ENCODE measurements at places on chromosomes 7 and 10.

DNA sequence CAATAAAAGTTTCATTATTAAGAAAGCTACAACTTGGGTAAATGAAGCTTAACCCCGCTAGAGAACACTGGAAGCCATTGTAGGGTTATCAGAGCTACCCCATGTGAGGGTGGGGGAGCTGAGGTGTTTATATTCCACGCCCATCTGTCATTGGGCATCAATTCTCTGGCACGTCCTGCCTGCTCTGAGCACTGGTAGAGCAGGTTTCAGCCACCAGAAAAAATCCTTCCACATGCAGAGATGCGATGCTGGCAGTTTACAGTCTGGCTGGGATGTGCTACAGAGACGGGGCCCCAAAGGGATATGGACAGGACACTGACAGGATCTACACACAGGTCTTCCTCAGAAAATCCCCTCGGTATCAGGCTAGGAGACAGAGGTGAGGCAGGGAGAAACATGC, 15.9 kb upstream of the RAPGEF5 start:
- DNase-seq = no peak

DNA sequence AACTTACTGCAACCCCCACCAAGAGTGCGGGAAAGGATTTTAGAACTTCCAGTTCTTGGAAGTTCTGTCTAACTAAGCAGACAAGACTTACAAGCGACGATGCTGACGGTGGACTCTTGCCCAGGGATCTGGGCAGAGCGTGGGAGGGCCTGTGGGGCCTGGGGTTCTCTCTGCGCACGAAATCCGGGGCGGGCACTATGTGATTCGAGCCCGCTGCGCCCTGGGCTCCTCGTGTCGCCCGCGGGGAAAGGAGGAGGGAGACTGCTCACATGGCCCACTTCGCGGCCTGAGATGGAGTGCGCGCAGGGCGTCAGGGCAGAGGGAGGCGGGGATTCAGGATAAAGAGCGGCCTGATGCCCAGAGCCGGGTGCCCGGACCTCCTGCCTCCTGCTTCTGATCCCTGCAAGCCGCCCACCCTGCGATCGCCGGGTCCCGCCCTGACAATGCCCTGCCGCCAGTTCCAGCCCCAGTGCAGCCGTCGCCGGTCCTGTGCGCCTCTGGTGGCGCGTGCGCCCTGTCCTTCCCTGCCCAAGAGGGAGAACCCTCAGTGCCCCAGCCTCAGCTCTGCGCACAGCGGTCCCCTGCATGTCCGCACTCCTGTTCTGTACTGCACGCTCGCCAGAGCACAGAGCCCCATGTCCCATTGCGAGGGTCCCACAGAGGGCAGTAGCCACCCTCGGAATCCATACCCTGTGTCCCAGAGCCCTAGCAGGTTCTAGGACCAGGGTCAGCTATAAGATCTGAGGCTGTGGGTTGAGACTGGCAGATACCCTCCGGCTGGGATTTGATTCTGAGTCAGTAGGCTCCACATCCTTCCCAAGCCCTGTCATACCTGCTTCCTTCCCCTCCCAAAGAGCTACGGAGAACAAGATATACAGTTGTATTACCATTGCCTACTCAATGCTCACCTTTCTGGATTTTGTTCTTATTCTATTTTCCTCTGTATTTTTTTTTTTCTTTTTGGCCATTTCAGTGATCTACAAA, 99.4 kb upstream of the TMEM106B start:
- DNase-seq = no peak

DNA sequence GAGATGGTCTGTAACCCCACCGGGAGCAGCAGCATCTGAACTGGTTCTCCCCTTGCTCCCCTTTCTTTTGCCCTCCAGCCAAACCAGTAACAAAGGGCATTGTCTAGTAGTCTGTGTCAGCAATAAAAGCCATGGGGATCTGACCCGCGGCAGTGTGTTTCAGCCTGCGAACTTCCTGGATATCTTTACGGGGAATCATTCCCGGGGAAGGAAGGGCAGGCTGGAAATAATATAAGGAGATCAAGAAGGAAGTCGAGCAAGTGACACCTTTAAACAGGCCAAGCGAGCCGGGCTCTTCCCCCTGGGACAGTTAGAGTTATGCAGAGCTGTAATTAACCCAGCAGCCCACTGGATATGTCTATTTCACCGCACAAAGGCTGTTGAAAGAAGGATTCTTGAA, 661.2 kb upstream of the GALNT17 start:
- DNase-seq = no peak

DNA sequence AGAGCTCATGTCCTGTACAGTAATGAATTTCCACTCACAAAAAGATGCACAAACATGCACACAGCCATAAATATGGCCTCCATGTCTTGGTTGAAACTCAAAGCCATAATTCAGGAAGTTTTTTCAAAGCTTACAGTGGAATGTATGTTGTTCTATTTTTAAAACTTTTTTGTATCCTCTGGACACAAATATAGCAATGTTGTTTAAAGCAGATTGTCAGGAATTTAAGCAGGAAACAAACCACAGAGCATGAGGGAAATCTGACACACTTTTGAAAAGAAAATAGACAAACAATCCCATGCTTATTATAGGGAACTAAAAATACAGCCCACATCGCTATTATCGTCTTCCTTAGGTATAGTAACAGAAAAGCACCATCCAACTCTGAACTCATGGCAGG, 21.5 kb downstream of the LRRN3 start:
- DNase-seq = no peak

GRCh38 chr10:22491931-22492615, 146.8 kb downstream of the SPAG6 start:
- no peak for DNase-seq
